ENCODE measurements at places on chromosomes 6 and 20. TPM values are rescaled to one million over a fixed set of nuclear protein-coding genes. Genes with fewer than 3 reads are reported as not detected.

Gene TRERF1
- 10.0 TPM for total RNA-seq

Gene EFCAB8
- not detected for total RNA-seq

Gene IER3
- total RNA-seq = 152 TPM

Gene BHLHE23
- not detected for total RNA-seq

Gene TLDC2
- not detected for total RNA-seq

Gene KHDRBS2
- not detected for total RNA-seq

Gene SPINT4
- not detected for total RNA-seq

Gene TTK
- 22.8 TPM for total RNA-seq

Measured in A549 treated with DMSO at 1 μM for 4 hours (cell line).